Psoas muscle (tissue), 8 donors: ENCODE measurements at places on chromosomes 12 and 14. TPM values are rescaled to one million over a fixed set of nuclear protein-coding genes. Genes with fewer than 3 reads are reported as not detected.

GRCh38 chr12:84117190-84117589 lies 795.4 kb downstream of the SLC6A15 start:
- H3K36me3 ChIP-seq: no peaks in the 10 kb centered on the region
- no peak overlapping the region for H3K4me3 ChIP-seq
- no peaks in the 10 kb centered on the region for H3K27me3 ChIP-seq
- H3K27ac ChIP-seq: no peak overlapping the region

ZNF641 gene
- 22.9 TPM for total RNA-seq

DNA sequence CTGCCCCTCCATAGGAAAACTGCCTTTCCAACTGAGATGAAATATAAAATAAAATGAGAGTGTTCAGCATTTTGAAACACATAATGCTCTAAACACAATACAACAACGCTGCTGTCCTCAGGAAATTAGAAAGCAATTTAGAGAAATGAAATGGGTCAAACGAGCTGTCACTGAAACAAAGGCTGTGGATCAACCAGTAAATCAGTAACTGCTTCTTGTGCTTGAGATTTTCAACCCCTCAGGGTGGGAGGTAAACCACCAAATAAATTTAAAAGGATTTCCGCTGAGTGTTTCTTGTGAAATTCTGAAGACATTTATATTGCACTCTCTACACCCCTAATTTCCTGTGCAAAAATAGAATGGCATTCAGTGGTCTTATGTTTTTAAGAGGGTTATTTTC lies 657.1 kb upstream of the SEL1L start:
- H3K36me3 ChIP-seq: no peaks in the 10 kb centered on the region
- DNase-seq: no peak
- H3K4me1 ChIP-seq: no peaks in the 10 kb centered on the region
- no peaks in the 10 kb centered on the region for H3K27me3 ChIP-seq
- H3K27ac ChIP-seq: no peak overlapping the region

CLEC12A gene
- 0.90 TPM for total RNA-seq

DNA sequence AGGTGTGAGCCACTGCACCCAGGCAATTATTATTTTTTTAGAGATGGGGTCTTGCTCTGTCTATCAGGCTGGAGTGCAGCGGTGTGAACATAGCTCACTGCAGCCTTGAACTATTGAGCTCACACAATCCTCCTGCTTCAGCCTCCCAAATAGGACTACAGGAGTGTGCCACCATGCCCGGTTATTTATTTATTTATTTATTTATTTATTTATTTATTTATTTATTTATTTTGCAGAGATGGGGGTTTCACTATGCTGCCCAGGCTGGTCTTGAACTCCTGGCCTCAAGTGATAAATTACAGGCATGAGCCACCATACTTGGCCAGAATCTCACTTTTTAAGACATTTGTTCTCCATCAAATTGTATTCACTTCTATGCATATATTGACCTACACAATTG lies 51.8 kb downstream of the SAV1 start:
- H3K27ac ChIP-seq: no peak overlapping the region

DNA sequence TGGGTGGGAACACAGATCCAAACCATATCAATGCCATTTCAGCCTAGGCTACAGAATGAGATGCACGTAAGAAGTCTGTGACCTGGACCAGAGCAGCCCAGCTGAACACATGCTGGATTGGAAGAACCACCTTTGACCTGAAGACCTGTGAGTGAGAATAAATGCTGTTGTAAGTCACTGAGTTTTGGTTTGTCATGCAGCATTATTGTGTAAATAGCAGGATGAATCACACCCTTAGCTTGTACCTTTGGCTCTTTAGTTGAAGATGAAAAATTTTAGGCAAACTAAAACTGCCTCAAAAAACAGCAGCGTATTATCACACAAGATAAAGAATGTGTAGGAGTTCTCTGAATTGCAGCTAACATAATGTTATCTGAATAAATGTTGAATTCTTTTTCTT lies 199.4 kb upstream of the LRIG3 start:
- DNase-seq: no peak
- no peaks in the 10 kb centered on the region for H3K36me3 ChIP-seq
- no peaks in the 10 kb centered on the region for H3K4me1 ChIP-seq
- no peaks in the 10 kb centered on the region for H3K27me3 ChIP-seq

GRCh38 chr14:36518031-36518585 lies 1.9 kb downstream of the NKX2-1 start:
- DNase-seq: no peak
- no peak overlapping the region for H3K27ac ChIP-seq
- peaks cover 70% of the 10 kb centered on the region for H3K27me3 ChIP-seq
- H3K4me1 ChIP-seq: peaks cover 28% of the 10 kb centered on the region
- peak overlapping the region; percentile 55 for H3K4me3 ChIP-seq

TCL1A gene
- total RNA-seq: not detected

DNA sequence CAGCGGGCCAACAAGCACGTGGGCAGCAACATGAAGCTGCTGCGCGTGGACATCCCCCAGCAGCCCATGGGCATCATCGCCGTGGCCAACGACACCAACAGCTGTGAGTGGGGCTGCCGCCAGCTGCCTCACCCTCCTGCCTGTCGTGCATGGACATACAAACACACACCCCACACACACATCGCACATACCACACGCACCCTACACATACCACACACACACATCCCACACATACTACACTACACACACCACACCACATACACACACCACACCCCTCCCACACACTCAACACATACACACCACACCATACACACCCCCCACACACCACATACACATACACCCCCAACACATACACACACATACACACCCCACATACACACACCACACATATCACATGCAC lies 25.2 kb upstream of the NXPH4 start:
- H3K36me3 ChIP-seq: no peaks in the 10 kb centered on the region
- no peaks in the 10 kb centered on the region for H3K4me1 ChIP-seq
- H3K27me3 ChIP-seq: no peaks in the 10 kb centered on the region
- H3K4me3 ChIP-seq: no peak overlapping the region
- no peak for DNase-seq
- no peak overlapping the region for H3K27ac ChIP-seq

TAS2R8 gene
- not detected for total RNA-seq

- no peak overlapping the region for H3K4me3 ChIP-seq
- no peaks in the 10 kb centered on the region for H3K27me3 ChIP-seq
- no peak for DNase-seq
- H3K36me3 ChIP-seq: no peaks in the 10 kb centered on the region
- no peak overlapping the region for H3K27ac ChIP-seq
These were observed 509.4 kb downstream of the GALC start for GRCh38 chr14:87483271-87484260.

PRR4 gene
- total RNA-seq: 3.4 TPM

GRCh38 chr12:65672441-65672840 lies 151.8 kb upstream of the HMGA2 start:
- H3K4me3 ChIP-seq: no peak overlapping the region
- H3K27ac ChIP-seq: no peak overlapping the region
- H3K36me3 ChIP-seq: no peaks in the 10 kb centered on the region
- no peaks in the 10 kb centered on the region for H3K4me1 ChIP-seq
- no peaks in the 10 kb centered on the region for H3K27me3 ChIP-seq
